ENCODE measurements at places on chromosomes 1 and 21.

- no peaks in the 10 kb centered on the region for H3K4me1 ChIP-seq
- H3K27ac ChIP-seq, result no peak overlapping the region
- H3K36me3 ChIP-seq, result peaks cover 10% of the 10 kb centered on the region
- DNase-seq, result no peak
Measured at GRCh38 chr1:58648842-58649241, 51.0 kb downstream of the MYSM1 start.

DNA sequence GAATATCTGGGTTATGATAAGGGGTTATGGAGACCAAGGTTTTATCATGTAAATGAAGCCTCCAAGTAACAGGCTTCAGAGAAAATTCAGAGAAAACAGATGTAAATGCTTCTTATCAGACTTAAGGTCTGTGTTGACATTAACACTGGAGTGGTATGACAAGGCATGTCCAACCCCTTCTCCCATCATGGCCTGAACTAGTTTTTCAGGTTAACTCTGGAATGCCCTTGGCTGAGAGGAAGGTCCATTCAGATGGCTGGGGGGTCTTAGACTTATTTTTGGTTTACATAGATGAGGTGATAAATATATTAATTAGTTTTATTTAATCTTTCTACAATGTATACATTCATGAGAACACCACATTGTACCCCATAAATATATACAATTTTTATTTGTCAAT is 399.6 kb downstream of the TBX15 start:
- H3K36me3 ChIP-seq, result no peaks in the 10 kb centered on the region
- H3K4me3 ChIP-seq, result no peak overlapping the region
- no peaks in the 10 kb centered on the region for H3K4me1 ChIP-seq

GRCh38 chr1:109441069-109441468 is 14.8 kb upstream of the PSMA5 start:
- DNase-seq, result no peak
- H3K4me1 ChIP-seq, result no peaks in the 10 kb centered on the region
- H3K4me3 ChIP-seq, result no peak overlapping the region
- H3K36me3 ChIP-seq, result no peaks in the 10 kb centered on the region
- peaks cover 37% of the 10 kb centered on the region for H3K27me3 ChIP-seq

GRCh38 chr1:185520188-185520920 is 203.3 kb upstream of the IVNS1ABP start:
- H3K4me3 ChIP-seq, result no peak overlapping the region
- no peak overlapping the region for H3K27ac ChIP-seq
- DNase-seq, result no peak
- H3K36me3 ChIP-seq, result no peaks in the 10 kb centered on the region

GRCh38 chr21:34844013-34844923 is 175.5 kb downstream of the CLIC6 start:
- no peak overlapping the region for H3K27ac ChIP-seq
- peaks cover 97% of the 10 kb centered on the region for H3K36me3 ChIP-seq
- no peaks in the 10 kb centered on the region for H3K4me1 ChIP-seq
- DNase-seq, result no peak
- H3K27me3 ChIP-seq, result no peaks in the 10 kb centered on the region

DNA sequence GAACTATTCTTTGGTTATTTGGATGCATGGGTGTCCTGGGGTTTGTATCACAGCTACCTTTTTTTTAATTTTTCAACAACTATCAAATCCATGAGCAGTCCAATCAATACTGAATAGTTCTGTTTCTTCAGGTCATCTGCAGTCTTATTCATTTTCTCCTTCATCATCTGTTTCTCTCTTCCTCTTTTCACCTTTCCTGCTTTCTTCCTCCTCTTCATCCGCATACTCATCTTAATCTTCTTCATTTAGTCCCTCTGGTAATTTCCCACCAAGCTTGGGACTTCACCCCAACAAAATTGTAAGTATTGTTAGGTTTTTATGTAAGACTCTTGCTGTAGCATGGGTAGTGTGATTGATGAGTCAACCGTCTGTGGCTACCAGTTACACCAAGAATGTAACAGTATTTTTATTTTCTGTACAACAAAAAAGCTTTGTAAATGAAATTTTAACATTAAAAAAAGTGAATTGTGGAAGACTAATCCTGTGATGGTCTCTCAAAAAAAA is 184.1 kb upstream of the RNPC3 start:
- no peaks in the 10 kb centered on the region for H3K27me3 ChIP-seq
- no peak overlapping the region for H3K4me3 ChIP-seq
- no peak overlapping the region for H3K27ac ChIP-seq
- H3K4me1 ChIP-seq, result peaks cover 5% of the 10 kb centered on the region
- DNase-seq, result no peak

- H3K4me3 ChIP-seq, result no peak overlapping the region
- no peaks in the 10 kb centered on the region for H3K4me1 ChIP-seq
- H3K27me3 ChIP-seq, result no peaks in the 10 kb centered on the region
- DNase-seq, result no peak
- H3K36me3 ChIP-seq, result peaks cover 57% of the 10 kb centered on the region
Measured at GRCh38 chr1:198741744-198742143, 102.9 kb downstream of the PTPRC start.

DNA sequence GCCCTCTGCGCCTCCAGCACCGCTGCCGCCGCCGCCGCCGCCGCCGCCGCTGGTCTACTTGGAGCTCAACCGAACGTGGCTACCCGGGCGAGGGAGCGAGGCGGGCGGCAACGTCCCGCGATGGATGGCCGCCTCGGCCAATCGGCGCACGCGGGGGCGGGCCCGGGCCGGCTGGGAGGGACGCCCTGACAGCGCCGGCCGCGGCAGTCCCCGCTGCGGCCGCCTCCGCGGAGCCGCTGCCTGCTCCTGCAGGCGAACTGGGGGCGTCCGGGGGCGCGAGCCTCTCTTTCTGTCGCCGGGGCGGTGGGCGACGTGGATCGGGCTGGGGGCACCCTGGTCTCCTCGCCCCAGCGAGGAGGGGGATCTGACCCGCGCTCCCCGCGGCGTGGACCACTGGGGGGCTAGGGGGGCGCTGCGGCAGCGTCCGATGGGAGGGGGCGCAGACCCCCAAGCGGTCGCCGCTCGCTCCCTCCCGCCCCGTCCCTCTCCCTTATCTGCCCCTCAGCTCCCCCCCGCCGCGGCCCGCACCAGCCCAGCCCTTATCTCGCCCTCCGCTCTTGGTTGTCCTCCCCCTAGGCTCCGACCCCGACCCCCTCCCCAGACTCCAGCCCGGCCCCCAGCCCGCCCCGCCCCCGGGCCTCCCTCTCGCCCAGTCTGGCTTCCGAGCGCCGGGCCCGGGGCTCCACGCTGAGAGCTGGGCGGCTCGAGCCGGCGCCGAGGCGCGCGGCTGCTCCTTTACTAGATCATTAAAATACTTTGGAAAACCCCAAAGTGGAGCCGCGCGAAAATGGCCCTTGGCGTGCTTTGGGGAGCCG is at the start of gene SSBP3:
SSBP3 (minus strand) TSS at position 56 of the 815 bp plus-strand sequence.
- peak within 1 kb of the TSS; percentile 85 for H3K27ac ChIP-seq
- H3K27me3 ChIP-seq, result no peaks in the 10 kb centered on the region
- H3K36me3 ChIP-seq, result peaks cover 24% of the 10 kb centered on the region
- H3K4me3 ChIP-seq, result peak within 1 kb of the TSS; percentile 58
- DNase-seq, result peak; percentile 94

GRCh38 chr1:246338546-246338945 is 168.5 kb downstream of the SMYD3 start:
- H3K4me3 ChIP-seq, result no peak overlapping the region
- no peak overlapping the region for H3K27ac ChIP-seq
- no peak for DNase-seq
- H3K36me3 ChIP-seq, result no peaks in the 10 kb centered on the region
- H3K4me1 ChIP-seq, result no peaks in the 10 kb centered on the region
- no peaks in the 10 kb centered on the region for H3K27me3 ChIP-seq

DNA sequence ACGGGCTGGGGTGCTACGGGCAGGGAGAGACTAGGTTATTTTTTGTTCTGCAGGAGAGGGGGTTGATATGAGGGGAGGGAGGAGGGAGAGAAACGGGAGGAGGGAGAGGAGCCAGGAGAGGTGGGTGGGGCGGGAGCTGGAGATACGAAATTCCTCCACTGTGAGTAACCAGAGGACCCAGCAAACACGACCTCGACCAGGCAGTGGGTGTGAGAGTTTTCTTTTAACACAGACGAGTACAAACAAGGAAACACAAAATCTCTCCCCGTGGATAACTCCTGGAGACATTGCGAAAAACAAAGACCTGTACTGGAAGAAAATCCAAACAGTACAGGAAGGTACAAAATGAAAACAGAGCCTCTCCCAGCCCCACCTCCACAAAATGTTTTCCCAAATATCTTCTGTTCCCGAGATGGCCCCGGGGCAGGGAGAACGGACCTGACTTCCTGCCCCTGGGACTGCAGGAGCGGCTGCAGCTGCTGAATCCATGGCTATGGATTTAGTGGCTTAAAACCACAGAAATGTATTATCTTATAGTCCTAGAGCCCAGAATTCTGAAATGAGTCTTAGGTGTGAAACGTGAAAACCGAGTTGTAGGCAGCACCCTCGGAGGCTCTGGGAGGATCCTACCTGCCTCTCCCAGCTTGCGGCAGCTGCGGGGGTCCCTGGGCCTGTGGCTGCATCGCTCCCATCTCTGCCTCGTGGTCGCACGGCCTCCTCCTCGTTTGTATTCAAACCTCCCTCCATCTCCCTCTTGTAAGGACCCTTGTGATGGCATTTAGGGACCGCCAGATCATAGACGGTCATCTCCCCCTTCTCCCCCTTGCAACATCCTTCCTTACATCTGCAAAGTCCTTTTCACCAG is 82.2 kb downstream of the RIPK4 start:
- H3K4me3 ChIP-seq, result no peak overlapping the region
- H3K36me3 ChIP-seq, result no peaks in the 10 kb centered on the region
- no peak for DNase-seq
- no peak overlapping the region for H3K27ac ChIP-seq
- no peaks in the 10 kb centered on the region for H3K4me1 ChIP-seq
- H3K27me3 ChIP-seq, result no peaks in the 10 kb centered on the region

- H3K27me3 ChIP-seq, result no peaks in the 10 kb centered on the region
- no peak overlapping the region for H3K27ac ChIP-seq
Measured at GRCh38 chr1:111656086-111657017, 36.8 kb downstream of the RAP1A start.

DNA sequence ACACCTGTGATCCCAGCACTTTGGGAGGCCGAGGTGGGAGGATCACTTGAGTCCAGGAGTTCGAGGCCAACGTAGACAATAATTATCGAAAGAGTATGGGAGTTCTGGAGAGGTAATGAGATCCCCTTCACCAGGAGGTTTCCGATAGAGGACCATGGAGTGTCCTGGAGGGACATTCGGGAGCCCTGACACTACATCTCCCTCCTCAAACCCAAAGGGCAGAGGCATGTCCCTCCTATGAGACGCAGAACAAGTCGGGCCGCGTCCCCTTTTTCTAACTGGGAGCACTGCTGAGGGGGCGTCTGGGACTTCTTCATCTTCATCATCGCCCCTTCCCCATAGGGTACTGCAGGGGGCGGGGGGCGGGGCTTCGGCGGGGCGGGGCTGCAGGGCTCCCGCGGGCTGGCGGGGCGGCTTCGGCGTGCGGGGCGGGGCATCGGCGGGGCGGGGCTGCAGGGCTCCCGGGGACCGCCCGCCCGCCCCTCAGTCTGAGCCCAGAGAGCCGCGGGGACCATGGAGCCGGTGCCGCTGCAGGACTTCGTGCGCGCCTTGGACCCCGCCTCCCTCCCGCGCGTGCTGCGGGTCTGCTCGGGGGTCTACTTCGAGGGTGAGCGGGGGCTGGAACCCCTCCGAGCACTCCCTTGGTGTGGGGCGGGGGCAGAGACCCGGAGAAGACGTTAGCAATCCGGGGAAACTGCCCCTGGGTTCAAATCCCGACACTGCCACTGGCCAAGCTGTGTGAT is at the start of gene THEMIS2:
THEMIS2 (plus strand) TSS at position 486 of the 743 bp plus-strand sequence; CDS start at position 514, 28 bp downstream.
- no peak within 1 kb of the TSS for H3K27ac ChIP-seq
- DNase-seq, result peak; percentile 22
- H3K36me3 ChIP-seq, result no peaks in the 10 kb centered on the region
- H3K4me3 ChIP-seq, result no peak within 1 kb of the TSS
- no peaks in the 10 kb centered on the region for H3K27me3 ChIP-seq

DNA sequence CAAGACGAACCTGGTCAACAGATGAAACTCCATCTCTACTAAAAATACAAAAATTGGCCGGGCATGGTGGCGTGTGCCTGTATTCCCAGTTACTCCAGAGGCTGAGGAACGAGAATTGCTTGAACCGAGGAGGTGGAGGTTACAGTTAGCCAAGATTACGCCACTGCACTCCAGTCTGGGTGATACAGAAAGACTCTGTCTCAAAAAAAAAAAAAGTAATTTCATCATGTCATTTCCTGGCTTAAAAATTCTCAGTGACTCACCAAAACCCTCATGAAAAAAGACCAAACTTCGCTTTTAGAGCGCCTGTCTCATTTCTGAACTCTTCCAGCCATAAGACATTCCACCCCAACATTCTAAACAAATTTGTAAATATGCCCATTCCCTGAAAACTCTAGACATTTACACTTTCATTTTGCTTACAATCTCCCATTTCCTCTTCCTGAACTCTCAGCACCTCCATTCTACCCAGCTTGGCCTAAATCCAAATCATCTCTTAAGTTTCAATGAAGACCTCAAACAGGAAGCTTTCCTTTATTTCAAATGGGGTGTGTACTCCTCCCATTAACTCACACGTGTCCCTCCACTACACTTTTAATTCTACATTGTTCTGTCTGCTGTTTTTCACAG is 50.5 kb upstream of the PRRC2C start:
- H3K36me3 ChIP-seq, result no peaks in the 10 kb centered on the region
- H3K27ac ChIP-seq, result peak overlapping the region; percentile 68
- H3K4me1 ChIP-seq, result peaks cover 15% of the 10 kb centered on the region
- peak; percentile 6 for DNase-seq
- no peaks in the 10 kb centered on the region for H3K27me3 ChIP-seq
- no peak overlapping the region for H3K4me3 ChIP-seq

DNA sequence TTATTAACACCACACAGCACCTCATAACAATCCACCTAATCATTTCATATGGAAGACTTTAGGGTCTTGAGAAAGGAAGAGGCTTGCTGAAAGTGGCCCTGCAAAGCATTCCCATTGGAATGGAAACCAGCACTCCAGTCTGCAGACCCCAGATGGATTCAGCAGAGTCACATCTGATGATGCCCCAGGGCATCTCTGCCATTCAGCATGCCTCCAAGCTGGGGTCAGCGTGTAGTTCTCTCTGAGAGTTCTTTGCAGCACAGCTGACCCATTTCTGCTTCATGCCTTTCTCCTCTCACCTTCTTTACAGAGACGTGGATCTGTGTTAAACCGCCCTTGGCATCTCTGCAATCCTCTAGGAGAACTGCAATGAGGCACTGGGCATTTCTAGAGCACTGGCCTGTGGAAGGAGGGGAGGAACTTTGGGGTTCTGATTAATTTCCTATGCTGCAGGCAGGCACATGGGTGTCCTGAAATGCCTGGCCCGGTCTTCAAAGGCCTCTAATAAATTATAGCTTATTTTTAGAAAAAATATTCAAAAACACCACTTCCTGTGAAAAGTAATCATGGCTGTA is 2.6 kb upstream of the LUZP1 start:
- no peak for DNase-seq
- peaks cover 15% of the 10 kb centered on the region for H3K4me1 ChIP-seq
- H3K36me3 ChIP-seq, result no peaks in the 10 kb centered on the region
- no peak overlapping the region for H3K27ac ChIP-seq

- DNase-seq, result no peak
- H3K36me3 ChIP-seq, result no peaks in the 10 kb centered on the region
- no peaks in the 10 kb centered on the region for H3K27me3 ChIP-seq
- no peak overlapping the region for H3K27ac ChIP-seq
- no peaks in the 10 kb centered on the region for H3K4me1 ChIP-seq
Measured at GRCh38 chr1:87588495-87588894, 259.8 kb downstream of the LMO4 start.

All from DND-41 (cell line).